ENCODE measurements at places on chromosomes 1 and 21.

GRCh38 chr1:88433556-88433955 lies 250.5 kb upstream of the PKN2 start:
- no peak for DNase-seq

DNA sequence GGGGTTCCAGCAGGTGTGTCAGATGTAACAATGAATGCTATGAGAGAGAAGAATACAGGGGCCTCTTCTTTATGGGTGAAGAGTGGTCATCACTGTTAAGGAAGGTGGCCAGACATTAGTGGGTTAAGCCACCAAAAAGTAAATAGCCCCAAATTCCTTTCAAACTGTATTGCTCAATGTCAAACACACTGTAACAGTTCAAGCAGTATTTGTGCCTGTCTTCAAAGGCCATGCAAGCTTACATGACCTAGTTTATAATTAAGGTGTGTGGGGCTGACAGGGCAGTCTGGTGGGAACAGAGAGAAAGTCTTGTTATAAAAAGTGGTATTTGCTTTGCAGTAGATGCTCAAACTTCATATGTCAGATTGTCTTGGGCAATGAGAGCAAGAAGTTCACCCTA lies 18.5 kb downstream of the CHIT1 start:
- no peak for DNase-seq

- DNase-seq: no peak
Measured at GRCh38 chr1:190102757-190103326, 374.8 kb downstream of the BRINP3 start.

- no peak for DNase-seq
Measured at GRCh38 chr1:25198663-25199252, 33.5 kb downstream of the SYF2 start.

DNA sequence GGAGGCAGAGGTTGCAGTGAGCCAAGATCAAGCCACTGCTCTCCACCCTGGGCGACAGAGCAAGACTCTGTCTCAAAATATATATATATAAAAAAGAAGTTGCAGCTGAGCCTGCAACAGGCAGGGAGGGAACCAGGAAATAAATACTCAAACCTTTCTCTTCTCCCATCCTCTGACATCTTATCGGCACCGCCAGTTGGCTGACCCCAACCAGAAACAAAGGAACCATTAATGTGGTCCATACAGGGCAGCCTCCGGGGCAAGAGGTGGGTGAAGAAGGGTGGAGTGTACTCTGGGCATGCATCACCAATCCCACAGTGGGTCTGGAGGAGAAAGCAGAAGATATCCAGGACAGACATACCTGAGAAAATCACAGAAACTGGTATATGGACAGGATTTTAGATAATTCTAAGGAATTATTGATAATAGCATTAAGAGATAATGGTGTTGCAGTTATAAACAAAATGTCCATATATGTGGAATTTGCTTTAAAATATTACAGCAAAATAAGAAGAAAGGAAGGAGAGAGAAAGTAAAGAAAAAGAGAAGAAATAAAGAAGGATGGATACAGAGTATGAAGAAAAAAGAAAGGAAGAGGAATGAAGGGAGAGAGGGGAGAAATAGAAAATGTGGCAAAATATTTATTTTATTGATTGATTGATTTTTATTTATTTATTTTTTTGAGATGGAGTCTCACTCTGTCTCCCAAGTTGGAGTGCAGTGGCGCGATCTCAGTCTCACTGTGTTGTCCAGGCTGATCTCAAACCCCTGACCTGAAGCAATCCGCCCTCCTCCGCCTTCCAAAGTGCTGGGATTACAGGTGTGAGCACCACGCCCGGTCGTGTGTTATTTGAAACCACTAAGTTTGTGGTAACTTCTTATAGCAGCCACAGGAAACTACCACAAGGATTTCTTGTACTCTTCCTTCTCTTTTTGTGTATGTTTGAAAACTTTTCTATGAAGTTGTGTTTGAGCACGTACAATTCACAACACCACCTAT lies 4.1 kb upstream of the PTAFR start:
- no peak for DNase-seq

GRCh38 chr1:198662821-198663220 lies 24.0 kb downstream of the PTPRC start:
- peak; percentile 18 for DNase-seq

GRCh38 chr1:34970829-34971228 lies 14.3 kb downstream of the TMEM35B start:
- DNase-seq: no peak

- DNase-seq: no peak
Measured at GRCh38 chr1:22925111-22925510, 47.6 kb downstream of the LACTBL1 start.

DNA sequence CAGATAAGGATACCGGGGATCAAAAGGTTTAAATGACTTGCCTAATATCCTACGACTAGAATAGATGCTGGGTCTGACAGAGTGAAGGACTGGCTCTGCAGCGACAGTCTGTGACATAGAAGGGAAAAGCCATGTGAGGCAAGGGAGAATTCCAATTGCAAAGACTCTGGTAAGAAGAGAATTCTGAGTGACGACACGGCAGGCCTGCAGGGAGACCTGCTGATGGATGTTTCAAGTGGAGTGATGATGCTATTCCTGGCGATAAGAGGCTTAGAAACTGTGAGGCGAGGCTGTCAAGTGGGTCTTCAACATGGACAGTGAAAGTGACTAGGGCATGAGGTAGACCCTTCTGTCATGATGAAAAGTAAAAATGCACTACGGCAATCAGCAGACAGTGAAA lies 176.6 kb upstream of the PBX1 start:
- no peak for DNase-seq

GRCh38 chr1:111538343-111539025 lies 35.1 kb upstream of the ADORA3 start:
- DNase-seq: no peak

DNA sequence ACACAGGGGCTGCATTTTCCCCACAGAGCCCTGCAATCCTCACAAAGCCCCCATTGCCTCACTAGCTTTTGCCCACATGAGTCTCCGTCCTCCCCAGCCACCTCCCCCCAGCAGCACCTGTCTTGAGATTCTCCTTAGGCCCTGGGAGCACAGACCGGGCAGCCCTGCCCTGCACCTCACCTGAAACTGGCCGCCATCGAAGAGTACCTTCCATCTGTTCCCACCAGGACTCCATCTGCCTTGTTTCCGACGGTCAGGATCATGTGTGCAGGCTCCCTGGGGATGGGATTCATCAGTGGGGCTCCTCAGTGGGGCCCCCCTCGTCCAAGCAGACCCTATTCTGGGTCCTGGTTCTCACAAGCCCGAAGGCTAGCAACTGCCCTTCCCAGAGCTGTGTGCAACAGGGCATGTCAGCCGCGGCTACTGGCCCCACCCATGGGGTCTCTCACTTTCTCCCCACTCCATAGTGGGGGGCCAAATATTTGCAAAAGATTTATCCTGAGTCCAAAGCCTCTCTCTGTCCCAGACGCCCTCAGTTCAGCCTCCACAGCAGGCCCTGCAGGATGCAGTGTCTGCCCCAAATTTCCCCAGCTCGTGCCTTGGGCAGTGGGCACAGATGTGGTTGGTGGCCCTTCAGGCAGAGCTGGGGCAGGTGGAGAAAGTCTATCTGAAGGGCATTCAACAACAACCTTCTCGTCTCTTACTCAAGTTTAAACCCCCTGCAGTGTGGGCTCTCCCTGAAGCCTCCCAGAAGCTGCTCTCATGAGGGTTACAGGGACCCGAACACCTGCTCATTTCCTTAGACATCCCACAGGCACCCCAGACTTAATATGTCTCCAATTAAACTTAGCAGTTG lies 4.8 kb downstream of the PDZK1IP1 start:
- DNase-seq: no peak

GRCh38 chr1:186636786-186637185 lies 43.4 kb downstream of the PTGS2 start:
- DNase-seq: no peak

Measured in CD4-positive, alpha-beta T cell treated with Interleukin-15 for 1 hour (primary cell).